ENCODE measurements at places on chromosomes 3 and 15.

- no peak for DNase-seq
These were observed 88.9 kb upstream of the THBS1 start for GRCh38 chr15:39491886-39492490.

- no peak for DNase-seq
These were observed 137.4 kb upstream of the SATB1 start for GRCh38 chr3:18562364-18563154.

DNA sequence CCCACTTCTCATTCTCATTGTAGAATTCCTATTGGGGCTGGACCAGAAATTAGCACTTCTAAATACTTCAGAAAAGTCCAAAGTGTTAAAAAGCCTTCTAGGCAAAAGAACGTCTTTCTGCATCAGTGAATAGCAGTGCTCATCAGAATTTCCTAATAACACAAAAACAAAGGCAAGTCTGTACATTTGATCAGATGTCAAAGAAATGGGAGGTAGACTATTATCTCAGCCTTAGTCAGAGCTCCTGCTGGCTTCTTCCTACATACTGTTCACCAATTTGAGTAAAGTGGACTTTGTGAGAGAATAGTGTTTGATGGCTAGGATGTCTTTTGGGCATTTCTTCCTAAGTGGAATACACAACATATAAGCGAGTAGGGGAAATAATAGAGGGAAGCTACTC is 48.7 kb downstream of the FOXB1 start:
- no peak for DNase-seq

DNA sequence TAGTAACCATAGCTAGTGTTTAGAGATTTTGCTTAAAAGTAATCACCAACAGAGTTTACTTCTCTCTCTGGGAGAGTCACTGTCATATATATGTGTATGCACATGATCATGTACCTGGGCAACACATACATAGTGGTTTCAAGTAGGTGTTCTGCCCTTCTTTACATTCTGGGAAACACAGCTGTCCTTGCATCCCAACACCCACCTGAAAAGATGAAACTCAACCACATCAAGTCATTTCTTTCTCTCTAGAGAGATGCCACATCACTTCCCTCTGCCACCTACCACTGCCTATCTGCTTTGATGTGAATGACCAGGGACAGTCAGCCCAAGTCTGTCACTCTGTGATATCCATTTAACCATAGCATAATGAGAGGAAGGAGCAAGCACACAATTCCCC is 155.8 kb upstream of the GADL1 start:
- DNase-seq = no peak

DNA sequence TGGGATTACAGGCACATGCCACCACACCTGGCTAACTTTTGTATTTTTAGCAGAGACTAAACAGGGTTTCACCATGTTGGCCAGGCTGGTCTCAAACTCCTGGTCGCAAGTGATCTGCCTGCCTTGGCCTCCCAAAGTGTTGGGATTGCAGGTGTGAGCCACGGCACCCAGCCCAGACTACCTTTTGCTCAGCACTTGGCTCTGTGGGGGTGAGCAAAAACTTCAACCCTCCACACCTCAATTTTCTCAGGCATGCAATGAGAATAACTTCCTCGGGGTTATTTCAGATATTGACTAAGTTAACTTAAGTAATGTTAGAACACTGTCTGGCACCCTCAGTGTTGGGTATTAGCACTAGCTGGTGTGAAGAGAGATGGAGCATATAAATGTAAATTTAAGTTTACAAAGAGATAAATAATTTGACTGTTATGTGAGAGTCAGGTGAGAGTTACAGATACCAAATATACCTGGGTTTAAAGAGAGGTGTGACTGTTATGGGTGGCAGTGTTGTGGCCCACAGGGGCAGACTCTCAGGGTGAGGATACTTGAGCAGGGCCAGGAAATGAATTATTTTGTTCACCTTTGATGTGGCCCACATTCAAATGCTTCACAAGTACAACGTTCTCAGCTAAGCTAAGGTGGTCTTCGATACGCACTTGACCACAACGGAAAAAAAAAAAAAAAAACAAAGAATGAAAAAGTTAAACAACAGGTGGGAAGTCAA is 29.0 kb downstream of the CPOX start:
- no peak for DNase-seq

GRCh38 chr15:48996276-48996675 is 32.6 kb upstream of the SHC4 start:
- no peak for DNase-seq

DNA sequence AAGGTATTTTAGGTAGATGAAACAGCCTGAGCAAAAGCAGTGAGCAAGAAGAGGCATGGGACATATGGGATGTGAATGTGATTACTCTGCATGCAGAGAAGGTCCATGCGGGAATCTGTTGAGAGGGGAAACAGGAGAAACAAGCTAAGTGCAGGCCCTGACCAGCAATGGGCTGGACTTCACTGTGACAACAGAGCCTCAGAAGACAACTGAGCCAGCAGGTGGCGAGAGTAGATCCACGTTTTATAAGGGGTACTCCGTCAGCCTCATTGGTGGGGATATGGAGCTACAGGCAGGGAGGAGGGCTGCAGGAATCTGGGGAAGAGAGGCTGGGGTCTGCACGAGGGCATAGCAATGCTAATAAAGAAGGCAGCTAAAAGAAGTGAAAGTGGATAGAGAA is 405.9 kb upstream of the LMCD1 start:
- DNase-seq = no peak

Data from GM04504 (cell line).